Karpas-422 (cell line): ENCODE measurements at places on chromosomes 1 and 21. TPM values are rescaled to one million over a fixed set of nuclear protein-coding genes. Genes with fewer than 3 reads are reported as not detected.

DNA sequence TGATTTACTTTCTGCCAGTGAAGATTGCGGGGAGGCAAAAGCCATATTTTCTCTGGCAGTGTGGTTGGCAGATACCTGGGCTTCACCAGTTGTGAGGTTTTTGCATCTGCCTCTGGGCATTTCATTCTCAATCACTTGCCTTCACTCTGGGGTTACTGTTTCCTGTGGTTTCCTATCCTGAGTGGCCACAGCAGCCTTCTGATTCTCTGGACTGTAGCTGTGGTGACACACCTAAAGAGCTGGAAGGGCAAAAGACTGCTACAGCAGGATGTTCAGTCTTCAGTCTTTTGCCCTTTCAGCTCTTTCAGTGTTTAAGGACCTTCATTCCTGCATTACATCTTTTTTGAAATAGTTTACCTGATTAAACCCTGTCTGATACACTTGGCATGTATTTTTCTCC lies 50.5 kb upstream of the GPR52 start:
- DNase-seq, result no peak

DNA sequence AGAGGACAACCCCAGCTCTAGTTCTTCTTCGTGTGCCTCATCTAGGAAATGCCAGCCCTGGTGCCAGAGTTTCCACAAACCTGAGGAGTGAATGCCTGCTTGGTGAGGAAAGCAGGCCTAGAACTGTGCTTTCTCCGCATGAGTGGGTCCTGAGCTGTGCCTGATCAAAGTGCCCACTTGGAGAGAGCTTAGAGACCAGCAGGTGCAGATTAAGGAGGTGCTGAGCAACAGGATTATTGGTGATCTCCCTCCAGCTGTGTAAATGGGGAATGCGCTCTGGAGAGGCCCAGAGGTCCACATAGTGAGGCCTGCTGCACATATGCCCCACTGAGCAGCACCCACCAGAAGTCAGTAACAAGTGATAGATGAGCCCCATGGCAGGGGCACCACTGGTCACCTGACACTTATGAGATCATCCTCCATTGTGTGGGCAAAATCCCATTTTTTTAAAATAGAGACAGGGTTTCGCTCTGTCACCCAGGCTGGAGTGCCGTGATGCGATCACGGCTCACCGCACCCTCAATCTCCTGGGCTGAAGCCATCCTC lies 127.2 kb upstream of the ZC3H12A start:
- DNase-seq, result no peak

DNA sequence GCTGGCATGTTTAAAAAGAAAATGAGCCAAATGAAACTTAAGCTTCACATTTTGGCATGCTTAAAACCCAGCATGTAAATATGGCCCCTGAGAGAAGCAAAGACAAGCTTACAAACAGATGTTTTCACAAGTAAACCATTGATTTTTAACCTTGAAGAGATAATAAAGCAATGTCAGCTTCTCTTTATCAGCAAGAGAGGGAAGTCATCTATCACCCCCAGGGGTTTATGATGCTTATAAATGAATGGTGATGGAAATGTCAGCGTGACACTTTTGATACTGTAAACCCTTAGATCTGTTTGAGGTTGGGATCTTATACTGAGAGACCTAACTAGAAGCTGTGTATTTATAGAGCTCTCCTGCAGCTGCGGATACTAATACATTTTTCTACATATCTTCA lies 471.3 kb downstream of the PLA2G4A start:
- DNase-seq, result no peak

DNA sequence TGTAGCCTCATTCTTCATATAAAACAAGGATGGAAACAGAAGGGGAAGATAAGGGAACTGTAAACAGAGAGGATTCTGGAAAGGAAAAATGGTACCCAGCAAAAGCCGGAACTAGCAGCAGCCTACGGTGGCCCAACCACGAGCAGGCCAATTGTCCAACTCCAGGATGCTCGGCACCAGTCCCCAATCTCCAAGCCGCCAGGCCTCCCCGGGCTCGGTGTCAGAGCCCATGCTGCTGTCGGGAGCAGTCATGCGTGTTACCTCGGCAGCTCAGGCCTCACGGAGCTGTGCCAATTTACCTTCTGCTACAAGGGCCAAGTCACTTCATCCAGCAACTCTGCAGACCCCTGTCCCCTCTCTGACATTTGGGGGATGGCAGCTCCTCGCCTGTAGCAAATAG lies 130.8 kb downstream of the ZBTB18 start:
- DNase-seq, result no peak

DNA sequence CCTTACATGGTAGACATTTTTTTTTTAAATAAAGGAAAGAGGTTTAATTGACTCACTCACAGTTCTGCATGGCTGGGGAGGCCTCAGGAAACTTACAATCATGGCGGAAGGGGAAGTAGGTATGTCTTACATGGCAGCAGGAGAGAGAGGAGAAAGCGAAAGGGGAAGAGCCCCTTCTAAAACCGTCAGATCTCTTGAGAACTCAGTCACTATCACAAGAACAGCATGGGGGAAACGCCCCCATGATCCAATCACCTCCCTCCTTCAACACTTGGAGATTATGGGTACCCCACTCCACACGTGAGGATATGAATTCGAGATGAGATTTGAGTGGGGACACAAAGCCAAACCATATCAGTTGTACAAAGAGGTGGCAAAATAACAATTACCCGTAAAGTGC lies 301.7 kb downstream of the GRIK1 start:
- peak; percentile 65 for DNase-seq

GRCh38 chr1:38571726-38572125 lies 287.8 kb downstream of the RRAGC start:
- no peak for DNase-seq

GRCh38 chr1:40736085-40736531 lies 44.6 kb downstream of the NFYC start:
- no peak for DNase-seq

Gene TFF1
- total RNA-seq, result not detected in 2 replicates

Gene CADM3
- not detected in 2 replicates for total RNA-seq

Gene GPR52
- 0.25 and 2.5 TPM in 2 replicates for total RNA-seq

Gene PROK1
- total RNA-seq, result not detected in 2 replicates

Gene WLS
- total RNA-seq, result not detected in 2 replicates

Gene ERRFI1
- total RNA-seq, result not detected in 2 replicates
